ENCODE measurements at places on chromosomes 12 and 14.
A peak's percentile ranks its signal among the peaks of the same experiment; 100 is the strongest.

DNA sequence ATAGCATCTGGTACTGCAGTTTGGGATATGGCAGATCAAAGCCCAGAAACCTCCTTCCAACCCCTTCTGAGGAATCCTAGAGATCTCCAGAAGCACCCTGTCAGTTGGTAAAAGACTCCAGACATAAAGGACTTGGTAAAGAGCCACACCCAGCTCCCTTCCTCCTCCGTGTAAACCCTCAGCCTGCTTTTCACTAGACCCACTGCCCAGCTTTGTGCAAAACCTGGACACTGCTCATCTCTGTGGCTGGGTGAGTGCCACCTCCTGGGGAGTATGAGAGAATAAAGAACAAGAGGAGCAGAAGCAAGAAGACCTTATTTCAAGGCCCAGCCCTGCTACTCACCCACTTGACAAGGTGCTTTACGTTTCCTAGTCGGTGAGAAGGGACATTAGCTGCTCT lies 33.0 kb downstream of the ANO2 start:
- DNase-seq, result no peak

GRCh38 chr12:122894193-122895121 lies 1.5 kb downstream of the VPS37B start:
- no peak for DNase-seq

DNA sequence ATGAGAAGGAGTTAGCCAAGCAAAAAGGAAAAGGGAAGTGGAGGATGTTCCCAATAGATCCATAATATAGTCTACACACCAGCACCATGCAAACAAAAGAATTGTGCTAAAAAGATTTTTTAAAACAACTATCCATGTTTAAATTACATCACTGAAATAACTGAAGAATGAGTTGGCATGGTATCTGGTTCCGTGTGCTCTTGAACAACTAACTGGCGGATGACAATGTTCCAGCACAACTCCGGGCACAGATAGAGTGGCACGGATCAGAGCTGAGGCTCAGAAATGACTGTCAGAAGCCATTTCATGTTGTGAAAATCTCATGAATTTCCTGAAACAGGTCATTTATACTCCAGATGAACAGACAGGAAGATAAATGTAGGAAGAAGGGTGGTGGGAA lies 153.1 kb downstream of the HMGA2 start:
- no peak for DNase-seq

DNA sequence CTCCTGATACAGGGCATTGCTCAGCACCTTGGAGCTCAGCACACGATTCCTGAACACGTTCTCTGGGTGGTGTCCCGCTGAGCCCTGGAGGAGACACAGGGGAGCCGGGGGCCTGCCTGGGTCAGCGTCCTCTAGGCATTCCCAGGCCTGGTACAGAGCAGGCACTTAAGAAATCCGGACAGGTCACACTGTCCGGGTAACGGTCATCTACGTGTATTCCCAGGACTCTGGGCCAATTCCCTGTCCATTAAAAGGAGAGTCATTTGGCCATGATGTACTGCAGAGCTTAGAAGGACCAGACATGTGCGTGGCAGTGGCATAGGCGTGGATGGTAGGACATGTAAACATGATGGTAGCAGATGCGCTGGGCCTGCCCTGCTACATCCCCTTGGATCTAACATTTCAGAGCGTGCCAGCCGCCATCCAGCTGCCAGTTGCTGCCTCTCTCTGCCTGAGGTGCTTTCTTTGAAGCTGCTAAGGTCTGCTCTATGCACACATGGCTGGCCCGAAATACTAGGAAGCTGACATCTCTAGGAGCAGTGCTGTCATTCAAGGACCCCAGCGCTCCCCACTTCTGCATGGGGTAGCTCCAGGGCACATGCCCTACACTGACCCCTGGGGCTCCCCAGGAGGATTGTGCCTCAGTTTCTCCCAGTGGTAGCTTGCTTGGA lies 273.1 kb upstream of the RTL1 start:
- no peak for DNase-seq

- DNase-seq, result peak; percentile 64
Measured at GRCh38 chr12:52351196-52352059, 15.9 kb downstream of the KRT85 start.

DNA sequence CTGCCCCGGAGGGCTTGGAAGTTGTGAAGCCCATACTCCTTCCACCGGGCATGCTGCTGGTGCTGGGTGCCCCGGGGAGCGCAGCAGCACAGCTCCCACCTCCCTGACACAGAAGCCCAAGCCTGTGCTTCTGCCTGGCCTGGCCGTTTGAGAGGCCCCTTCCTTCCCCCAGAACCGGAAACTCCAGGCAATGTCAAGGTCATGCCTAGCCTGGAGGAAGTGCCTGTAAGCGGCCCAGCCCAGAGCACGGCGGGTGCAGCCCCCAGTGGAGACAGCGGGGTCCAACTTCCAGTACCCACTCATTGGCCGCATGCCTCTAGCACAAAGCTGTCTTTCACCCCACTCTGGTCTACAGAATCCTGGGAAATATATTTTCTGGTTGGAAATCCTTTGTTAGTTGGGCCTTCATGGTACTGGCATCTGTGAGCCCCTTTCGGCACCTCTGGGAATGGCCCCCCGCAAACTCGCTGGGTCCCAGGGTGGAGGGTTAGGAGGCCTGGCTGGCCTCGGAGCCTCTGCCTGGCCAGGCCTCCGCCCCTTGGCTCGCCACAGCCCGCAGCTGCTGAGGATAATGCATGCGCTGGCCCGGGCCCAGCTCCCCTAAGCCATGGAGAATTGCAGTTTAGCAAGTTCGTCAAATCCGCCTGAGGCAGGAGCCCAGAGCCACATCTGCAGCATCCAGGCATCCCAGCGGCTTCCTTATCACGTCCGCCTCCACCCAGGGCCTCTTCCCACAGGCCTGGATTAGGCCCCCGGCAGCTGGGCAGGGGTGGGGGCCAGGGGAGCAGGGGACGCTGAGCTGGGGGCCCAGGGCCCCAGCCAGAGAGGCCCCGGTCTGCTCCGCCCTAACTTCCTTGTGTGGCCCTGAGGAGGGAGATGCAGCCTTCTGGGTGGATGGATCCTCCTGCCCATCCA lies 48.9 kb upstream of the DLK1 start:
- DNase-seq, result peak; percentile 92

All from Right ventricle myocardium superior (tissue), 1 donor.